ENCODE measurements at places on chromosomes 11 and 22.
A peak's percentile ranks its signal among the peaks of the same experiment; 100 is the strongest.

DNA sequence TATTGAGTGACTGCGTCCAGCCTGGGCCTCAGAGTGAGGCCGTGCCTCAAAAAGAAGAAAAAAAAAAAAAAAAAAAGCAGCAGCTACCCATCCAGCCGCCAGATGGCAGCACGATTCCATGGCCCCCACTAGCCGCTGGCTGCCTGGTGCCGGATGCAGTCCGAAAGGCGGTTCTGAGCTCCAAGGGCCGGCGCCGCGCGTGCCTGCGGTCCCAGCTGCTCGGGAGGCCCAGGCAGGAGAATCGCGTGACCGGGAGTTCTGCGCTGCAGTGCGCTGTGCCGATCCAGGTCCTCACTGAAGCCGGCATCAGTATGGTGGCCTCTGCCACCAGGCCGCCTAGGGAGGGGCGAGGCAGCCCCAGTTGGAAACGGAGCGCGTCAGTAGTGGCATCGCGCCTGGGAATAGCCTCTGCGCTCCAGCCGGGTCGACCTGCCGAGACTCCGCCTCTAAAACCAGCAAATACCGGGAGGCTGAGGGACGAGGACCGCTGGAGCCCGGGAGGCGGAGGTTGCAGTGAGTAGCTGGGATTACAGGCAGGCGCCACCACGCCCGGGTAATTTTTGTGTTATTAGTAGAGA, 19.3 kb downstream of the SCARF2 start:
- DNase-seq: peak; percentile 69

DNA sequence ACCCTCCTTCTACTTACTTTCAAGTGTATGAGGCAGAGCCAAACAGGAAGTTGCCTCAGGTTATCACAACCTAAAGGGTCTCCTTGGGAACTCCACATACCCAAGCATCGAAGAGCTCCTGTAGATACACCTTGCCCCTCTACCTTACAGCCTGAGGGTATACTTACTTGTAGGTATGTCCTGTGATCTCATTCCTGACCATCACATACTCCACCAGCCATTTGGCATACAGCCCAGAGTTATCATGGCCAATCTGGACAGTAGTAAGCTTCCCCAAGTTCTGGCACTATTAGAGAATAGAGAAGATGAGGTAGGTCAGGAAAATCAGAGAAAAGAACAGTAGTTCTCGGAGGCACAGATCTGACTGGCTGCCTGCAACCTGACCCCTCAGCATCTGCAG, 53.4 kb upstream of the SCUBE2 start:
- no peak for DNase-seq

GRCh38 chr22:33332538-33332937, 274.4 kb upstream of the SYN3 start:
- no peak for DNase-seq

GRCh38 chr11:70637949-70638583, 239.7 kb downstream of the CTTN start:
- no peak for DNase-seq

DNA sequence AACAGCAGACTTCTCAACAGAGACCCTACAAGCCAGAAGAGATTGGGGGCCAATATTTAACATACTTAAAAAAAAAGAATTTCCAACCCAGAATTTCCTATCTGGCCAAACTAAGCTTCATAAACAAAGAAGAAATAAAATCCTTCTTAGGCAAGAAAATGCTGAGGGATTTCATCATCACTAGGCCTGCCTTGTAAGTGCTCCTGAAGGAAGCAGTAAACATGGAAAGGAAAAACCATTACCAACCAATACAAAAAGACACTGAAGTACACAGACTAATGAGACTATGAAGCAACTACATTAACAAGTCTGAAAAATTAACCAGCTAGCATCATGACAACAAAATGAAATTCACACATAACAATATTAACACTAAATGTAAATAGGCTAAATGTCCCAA, 947.9 kb upstream of the CHORDC1 start:
- no peak for DNase-seq

DNA sequence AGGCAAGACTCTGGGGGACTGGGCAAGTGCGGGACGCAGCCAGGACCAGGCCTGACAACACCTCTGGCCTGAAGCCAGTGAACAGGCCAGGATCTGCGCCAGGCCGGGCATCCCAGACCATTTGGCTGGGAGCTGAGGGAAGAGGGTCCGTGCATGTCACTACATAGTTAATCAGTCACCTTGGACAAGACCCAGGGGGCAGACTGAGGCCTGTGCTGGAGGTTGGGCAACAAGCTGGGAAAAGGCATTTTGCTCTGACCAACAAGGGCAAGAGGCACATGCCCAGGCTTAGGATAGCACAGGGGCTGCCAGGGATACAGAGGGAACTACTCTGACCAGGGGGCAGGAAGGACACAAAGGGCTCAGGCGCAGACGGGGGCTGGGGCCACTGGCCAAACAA, 7.0 kb upstream of the CHADL start:
- DNase-seq: no peak

DNA sequence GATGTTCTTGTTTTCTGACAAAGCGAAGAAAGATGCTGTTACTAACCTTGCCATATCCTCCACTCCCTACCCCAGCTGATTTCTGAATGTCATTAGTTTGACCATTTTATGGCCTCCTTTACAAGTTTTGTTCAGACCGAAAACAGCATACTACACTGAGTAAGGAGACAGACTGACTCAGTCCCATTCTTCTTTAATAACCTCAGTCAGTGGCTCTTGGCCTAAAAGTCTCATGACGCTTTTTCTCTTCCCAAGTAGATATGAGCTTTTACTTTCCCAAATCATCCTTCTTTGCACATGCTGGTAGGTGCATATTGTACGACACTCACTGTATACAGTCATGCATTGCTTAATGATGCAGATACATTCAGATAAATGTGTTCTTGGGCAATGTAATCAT, 8.0 kb upstream of the FIBIN start:
- DNase-seq: no peak

DNA sequence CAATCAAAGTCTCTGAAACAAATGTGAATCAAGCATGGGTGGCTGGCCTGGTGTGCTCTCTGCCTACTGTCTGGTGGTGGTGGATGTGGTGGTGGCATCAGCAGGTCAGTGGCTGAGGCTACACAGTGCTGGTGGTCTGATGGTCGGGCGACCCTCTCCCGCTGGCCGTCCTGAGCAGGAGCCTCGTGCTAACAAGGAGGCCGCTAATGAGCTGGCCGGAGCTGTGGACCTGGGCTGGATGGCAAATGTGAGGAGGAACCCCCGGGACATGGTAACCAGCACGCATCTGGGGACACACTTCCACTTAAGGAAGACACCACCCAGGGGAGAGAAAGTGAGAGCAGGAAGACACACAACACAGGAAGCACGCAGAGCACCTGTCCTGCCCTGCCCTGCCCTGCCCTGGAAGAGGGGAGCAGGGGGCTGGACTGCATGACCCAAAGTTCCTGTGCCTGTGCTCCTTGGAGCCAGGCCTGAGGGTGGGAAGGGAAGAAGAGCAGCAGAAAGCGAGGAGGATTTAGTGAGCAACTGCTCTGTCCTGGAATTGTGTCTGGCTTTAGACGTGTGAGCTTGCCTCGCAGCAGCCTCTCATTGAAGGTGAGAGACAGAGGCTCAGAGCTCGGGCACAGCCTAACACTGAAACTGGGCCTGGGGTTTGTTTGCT, 23.7 kb downstream of the SLC37A2 start:
- DNase-seq: no peak

DNA sequence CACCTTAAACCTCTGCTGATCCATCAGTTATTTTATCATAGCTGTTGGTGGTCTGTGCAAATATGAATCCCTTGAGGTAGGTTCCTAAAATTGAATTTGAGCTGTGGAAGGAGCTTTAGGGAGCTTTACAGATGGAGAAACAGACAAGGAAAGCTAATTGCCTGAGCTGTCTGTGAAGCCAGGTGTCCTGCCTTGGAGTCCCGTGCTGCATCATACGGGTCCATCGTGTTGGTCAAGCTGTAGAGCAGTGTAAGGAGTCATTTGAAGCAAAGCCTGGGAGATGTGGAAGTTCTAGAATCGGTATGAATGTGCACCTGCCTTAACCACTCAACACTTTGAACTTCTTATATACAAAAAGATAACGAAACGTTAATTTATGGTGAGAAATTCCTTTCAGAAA, 1.0 kb downstream of the POLA2 start:
- DNase-seq: no peak

- no peak for DNase-seq
Observed at GRCh38 chr11:115077740-115078139, 399.4 kb downstream of the NXPE2 start.

DNA sequence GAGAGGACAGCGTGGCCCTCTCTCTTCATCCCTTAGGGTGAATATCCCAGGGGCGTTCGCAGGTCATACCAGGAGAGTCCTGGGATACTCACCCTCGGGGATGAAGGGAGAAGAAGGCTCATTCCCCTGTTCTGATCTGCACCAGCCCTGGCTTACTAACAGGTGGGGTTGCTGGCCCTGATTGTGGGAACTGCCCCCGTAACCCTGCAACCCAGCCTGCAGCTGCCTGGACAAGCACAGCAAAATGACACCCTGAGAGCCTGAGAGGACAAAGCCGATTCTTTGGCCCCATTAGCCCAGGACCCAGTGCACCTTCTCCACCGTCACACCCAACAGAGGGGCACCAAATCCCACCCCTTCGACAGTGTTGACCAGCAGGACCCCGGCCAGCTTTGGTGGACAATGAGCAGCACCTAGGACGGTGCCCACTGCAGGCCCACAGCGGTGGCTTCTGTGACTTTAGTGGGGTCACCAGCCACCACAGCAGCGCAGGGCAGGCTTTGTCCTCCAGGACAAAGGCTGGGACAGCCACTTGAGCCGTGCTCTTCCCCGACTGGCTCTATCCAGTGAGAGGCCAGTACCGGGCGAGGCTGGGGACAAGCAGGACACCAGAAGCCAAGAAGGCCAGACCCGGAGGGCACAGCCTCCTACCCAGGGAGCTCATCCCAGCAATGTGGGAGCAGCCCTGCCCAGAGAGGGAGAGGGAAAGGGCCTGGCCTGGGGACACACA, 98.5 kb upstream of the RTL6 start:
- no peak for DNase-seq

GRCh38 chr22:20829491-20830134, 29.0 kb downstream of the PI4KA start:
- DNase-seq: no peak

DNA sequence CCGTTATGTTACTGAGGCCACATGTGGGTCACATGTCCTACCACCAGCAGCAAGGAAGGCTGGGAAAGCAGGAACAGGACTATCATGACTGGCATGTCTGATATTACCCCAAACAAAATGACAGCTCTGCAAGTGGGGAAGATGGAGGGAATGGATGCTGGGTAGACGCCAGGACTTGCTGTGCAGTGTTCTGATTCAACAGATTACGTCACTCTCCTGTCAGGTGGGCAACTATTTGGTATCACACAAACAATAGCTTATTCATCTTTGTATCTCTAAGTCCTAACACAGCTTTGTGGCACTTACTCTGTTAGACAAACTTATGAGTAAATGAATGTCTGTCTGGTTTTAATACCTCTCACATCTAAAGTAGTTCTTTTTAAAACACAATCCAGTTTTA, 105.2 kb downstream of the SPON1 start:
- no peak for DNase-seq

DNA sequence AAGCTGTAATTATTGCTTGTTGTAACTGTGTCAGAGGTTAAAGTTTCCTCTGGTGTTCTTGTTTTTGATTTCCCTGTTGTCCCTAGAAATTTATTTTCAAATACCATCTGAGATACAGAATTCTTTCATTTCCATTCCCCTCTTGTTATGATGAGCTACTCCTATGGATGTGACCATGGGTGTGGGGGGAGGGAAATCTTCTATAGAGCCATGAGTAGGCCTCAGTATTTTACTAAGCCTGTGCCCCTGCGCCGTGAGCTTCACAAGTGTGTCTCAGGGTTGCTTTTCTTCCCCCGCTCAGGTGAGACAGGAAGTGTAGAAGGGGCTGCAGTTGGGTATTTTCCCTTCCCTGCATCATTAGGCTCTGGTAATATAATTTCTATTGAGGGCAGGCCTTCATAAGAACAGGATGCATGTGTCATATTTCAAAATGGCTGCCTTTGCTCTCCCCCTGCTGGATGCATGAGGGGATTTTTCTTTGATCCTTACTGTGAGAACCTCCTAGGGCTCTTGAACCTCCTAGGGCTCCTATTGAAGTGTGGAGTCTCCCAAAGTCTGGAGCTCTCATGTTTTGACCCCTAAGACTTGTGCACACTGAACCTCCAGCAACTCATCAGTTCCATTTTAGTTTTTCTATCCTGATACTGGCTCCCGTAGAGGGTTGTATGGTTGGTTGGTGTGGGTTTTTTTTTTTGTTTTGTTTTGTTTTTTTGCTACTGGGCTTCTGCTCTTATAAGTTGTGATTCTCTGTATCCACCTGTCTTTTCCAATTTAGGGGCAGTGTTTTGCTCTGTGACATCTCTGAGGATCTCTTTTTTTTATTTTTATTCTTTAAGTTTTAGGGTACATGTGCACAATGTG, 658.2 kb downstream of the NTM start:
- peak; percentile 2 for DNase-seq

- DNase-seq: no peak
Observed at GRCh38 chr11:125157953-125158680, 6.4 kb upstream of the PKNOX2 start.

- no peak for DNase-seq
Observed at GRCh38 chr11:23836981-23837380, 659.9 kb upstream of the LUZP2 start.

Data from LoVo (cell line).